Mammary epithelial cell (primary cell): ENCODE measurements at places on chromosomes 5 and 9. TPM values are rescaled to one million over a fixed set of nuclear protein-coding genes. Genes with fewer than 3 reads are reported as not detected.

PRELID1 gene
- 181 and 186 TPM in 2 replicates for total RNA-seq

PCDHA1 gene
- 0.21 and 0.26 TPM in 2 replicates for total RNA-seq

HTR1A gene
- total RNA-seq = not detected in 2 replicates

SLCO6A1 gene
- not detected in 2 replicates for total RNA-seq

ENTREP1 gene
- total RNA-seq = 5.0 and 6.2 TPM in 2 replicates

SELENOP gene
- total RNA-seq = 6.0 and 6.9 TPM in 2 replicates

FOXD4L5 gene
- total RNA-seq = 0.51 and 0.52 TPM in 2 replicates

LHX3 gene
- not detected in 2 replicates for total RNA-seq

JAK2 gene
- 5.7 TPM for total RNA-seq

SLC12A2 gene
- total RNA-seq = 22.2 and 24.1 TPM in 2 replicates

HTR4 gene
- total RNA-seq = not detected in 2 replicates

NXNL2 gene
- total RNA-seq = 1.0 TPM

OBP2B gene
- total RNA-seq = not detected in 2 replicates

TMEM215 gene
- total RNA-seq = not detected

SCGB3A2 gene
- not detected in 2 replicates for total RNA-seq

TLX3 gene
- not detected in 2 replicates for total RNA-seq

CCL19 gene
- not detected in 2 replicates for total RNA-seq

PDE8B gene
- not detected in 2 replicates for total RNA-seq

SLC28A3 gene
- 0.35 and 0.94 TPM in 2 replicates for total RNA-seq

SLC25A51 gene
- total RNA-seq = 30.0 and 31.3 TPM in 2 replicates

PCDHB13 gene
- 1.0 TPM for total RNA-seq

IL17B gene
- not detected in 2 replicates for total RNA-seq

ZNF454 gene
- not detected in 2 replicates for total RNA-seq

HAVCR1 gene
- not detected in 2 replicates for total RNA-seq

SERF1B gene
- 24.7 TPM for total RNA-seq

GAPT gene
- not detected for total RNA-seq

PLEKHG4B gene
- 0.09 and 0.19 TPM in 2 replicates for total RNA-seq

DOCK8 gene
- total RNA-seq = 5.0 TPM

IFNA2 gene
- not detected in 2 replicates for total RNA-seq

TMEM171 gene
- 0.69 and 2.6 TPM in 2 replicates for total RNA-seq

NRARP gene
- total RNA-seq = 0.67 and 1.2 TPM in 2 replicates
